H54 (cell line): ENCODE measurements at places on chromosomes 5 and 9.

DNA sequence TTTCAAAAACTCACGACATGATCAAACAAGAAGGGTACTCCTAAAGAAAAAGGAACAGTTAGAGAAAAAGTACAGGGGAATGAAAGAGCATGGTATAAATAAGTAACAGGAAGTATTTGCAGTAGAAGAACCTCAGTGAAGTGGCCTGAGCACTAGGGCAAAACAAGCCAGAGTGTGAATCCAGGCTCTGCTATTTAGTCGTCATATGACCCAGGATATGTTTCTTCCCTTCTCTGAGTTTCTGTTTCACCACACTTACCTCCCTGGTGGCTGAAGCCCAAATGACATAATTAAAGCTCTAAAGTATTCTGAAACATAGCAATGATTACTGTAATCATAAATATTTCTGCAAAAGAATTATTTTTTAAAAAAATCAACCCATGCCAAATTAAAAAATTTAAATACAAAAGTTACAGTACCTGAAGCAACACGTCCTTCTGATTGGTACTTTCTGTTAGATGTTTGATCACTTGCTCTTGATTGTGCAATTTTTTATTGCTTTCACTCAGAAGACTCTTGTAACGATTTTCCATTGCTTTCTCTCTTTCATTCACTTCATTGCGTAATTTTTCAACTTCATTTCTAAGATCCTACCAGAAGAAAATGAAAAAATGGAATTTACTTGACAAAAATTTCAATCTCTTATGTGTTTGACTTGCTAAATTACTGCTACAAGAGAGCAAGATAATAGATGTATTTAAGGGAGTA, 88.9 kb downstream of the CDK5RAP2 start:
- no peak for DNase-seq

- no peak for DNase-seq
Observed at GRCh38 chr5:147904110-147904509, 2.2 kb downstream of the C5orf46 start.

GRCh38 chr5:160869989-160870521, 18.0 kb upstream of the ATP10B start:
- no peak for DNase-seq

GRCh38 chr9:87910821-87911220, 6.9 kb upstream of the SPATA31C1 start:
- DNase-seq = no peak

DNA sequence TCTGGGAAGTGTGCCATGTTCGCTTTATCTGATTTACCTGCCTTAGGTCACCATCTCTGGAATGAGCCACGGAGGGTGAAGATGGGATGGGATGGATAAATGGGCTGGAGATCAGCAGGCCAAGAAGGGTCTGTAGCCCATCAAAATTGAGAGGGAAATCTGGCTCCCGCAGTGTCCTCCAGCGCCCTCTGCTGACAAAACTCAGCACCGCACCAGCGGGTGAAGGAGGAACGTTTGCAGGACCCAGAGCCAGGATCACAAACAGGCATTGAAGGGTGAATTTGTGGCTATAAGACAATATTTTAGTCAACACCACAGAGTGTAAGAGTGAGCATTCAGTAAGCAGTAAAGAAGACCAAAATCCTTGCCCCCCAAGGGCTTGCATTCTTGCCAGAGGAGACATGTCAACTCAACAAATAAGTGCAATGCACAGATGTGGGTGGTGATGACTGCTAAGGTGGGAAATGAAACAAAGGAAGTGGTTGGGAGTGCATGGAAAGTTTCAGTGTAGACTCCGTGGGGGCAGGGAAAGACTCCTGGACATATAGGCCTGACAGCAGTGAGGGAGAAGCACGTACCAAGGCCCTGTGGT, 124.4 kb downstream of the TENT4A start:
- no peak for DNase-seq

DNA sequence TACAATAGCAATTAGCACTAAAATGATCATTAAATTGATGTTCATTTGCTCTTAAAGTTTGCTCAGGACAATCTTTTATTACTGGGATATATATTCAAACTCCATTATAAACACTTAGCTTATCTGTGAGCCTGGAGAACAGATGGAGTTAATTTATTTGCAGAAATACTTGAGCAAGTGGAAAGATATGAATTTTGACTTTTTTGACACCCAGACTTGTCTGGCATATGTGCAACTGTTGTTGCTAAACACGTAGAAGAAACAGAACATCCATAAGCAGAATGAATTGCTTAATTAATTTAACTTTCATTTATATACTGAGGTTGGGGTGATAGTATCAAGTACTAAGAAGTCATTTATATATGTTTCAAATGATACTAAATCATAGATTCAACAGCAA, 820.7 kb upstream of the TYRP1 start:
- no peak for DNase-seq

DNA sequence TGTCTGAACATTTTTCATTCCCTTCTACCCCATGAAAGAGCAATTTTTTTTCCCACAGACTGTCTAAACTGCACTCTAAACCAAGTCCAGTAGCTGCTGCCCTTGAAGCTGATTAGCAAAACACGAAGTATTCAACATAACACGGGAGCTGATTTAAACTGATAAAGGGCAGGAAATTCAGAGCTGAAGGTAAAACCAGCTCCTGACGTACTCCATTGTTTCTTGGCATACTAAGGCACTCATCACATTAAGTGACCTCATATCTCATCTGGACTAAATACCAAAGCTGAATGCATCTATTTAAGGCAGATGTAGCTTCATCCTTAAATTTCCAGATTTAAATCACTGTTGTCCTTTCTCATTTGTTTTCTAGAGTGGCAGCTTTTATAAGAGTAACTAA, 12.0 kb downstream of the GDF9 start:
- DNase-seq = no peak

- no peak for DNase-seq
Observed at GRCh38 chr9:77533671-77534070, 114.5 kb downstream of the GNA14 start.

DNA sequence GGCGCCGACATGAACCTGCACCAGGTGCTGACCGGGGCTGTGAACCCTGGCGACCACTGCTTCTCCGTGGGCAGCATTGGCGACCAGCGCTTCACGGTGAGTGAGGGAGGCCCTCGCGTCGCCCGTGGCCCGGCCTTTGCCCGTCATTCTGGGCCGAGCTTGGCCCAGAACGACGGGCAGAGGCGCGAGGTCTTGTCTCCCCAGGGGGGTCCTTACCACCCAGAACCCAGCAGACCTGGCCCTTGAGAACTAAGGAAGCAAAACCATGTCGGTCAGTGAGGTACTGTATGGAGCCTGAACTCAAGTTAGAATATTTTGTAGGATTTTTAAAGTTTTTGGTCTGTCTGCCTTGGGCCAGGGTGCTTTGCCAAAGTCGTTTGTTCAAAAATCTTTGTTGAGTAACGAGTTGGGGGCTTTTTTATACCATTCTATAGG, 691 bp downstream of the DMXL1 start:
- DNase-seq = no peak

DNA sequence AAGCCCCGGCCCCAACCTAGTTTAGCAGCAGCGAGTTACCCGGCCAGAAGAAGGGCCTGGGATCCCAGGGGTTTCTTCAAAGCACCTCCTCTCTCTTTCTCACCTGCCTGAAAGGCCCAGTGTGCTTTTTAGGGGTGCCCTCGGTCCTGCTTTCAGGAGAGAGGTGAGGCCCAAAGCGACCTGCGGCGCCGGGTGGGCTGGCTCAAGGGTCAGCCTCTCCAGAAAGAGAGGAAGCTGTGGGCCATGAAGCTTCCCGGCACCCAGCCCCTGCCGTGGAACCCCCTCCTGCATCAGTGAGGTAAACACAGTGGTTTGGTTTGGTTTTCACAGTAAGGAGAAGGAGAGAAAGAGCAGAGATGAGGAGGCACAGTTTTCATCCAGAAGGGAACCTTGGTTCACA, 4.3 kb downstream of the FOXB2 start:
- DNase-seq = no peak
